ENCODE measurements at places on chromosomes 13 and 19.

DNA sequence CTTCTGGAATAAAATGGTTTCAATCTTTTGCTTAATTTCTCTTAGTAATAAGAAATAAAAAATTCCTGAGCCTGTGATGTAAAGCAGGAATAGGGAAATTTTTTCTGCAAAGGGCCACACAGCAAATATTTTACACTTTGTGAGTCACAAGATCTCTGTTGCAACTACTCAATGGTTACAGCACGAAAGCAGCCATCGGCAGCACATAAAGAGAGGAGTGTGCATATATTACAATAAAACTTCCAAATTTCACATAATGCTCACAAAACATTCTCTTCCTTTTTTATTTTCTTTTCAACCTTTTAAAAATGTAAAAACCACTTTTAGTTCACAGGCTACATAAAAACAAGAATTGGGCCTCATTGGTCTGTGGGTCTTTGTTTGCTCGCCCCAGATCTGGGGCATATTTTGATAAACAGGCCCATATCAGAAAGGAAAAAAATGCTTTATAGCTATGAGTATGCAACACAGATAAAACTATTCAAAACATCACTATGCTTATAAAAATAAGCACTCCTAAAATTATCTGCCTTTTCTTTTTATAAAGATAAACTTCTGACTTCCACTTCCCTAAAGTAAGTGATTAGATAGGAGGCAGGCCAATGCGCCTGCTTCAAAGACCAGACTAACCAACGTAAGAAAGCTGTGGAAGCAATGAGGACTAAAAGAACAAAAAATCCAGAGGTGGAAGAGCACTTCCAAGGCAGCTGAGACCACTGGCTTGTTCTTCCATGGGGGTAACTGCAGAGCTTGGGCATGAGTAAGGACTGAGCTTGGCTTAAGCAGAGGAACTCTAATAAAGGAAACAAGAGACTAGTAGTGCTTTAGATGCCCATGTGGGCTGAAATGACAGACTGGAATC, 26.5 kb downstream of the MYCBP2 start:
- peak; percentile 25 for DNase-seq

- DNase-seq = no peak
These were observed 2.3 kb upstream of the TPM4 start for GRCh38 chr19:16073988-16074387.

DNA sequence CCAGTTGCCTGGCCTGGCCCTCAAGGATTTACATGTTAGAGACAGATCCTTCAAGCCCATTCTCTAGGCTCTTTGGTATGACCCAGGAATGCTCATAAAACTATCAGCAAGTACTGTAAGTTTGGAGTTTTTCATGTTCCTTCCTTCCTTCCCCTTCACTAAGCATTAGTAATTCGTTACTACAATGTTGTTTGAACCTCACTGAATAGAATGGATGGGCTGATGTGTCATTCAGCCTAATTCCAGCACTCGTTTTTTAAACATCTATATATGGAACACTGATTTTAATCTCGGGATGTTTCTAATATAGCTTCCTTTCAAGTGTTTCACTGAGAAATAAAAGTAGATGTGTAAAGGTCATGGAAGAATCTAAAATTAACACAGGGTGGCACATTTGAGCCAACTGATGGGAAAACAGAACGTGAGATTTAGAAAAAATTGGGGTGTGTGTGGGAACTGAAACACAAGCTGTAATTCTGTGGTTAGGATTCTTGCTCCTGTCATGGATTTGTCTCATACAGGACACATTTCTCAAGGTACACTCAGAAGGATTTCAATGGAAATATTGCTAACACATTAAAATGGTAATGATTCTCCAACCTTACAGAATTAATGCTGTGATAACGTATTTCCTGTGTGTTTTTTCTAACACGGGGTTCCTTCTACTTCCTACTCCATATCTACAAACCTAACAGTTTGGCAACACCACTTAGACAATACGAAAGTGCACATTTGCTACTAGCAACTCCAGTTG, 93.4 kb downstream of the FLT1 start:
- DNase-seq = no peak

DNA sequence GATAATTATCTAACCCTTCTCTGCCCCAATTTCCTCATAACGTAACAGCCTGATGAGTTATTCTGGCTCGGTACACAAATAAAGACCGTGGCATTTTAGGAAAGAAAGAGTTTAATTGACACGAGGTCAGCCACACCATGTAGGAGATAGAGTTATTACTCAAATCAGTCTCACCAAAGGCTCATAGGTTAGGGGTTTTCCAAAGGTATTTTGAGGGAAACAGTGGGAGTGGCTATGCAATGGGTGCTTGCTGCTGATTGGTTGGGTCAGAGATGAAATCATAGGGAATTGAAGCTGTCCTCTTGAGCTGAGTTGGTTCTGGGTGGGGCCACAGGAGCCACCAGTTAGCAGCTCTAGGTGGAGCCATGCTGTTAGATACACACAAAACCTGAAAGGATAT, 137.5 kb downstream of the FREM2 start:
- DNase-seq = no peak

- no peak for DNase-seq
These were observed 33.1 kb downstream of the CEBPG start for GRCh38 chr19:33406521-33407139.

DNA sequence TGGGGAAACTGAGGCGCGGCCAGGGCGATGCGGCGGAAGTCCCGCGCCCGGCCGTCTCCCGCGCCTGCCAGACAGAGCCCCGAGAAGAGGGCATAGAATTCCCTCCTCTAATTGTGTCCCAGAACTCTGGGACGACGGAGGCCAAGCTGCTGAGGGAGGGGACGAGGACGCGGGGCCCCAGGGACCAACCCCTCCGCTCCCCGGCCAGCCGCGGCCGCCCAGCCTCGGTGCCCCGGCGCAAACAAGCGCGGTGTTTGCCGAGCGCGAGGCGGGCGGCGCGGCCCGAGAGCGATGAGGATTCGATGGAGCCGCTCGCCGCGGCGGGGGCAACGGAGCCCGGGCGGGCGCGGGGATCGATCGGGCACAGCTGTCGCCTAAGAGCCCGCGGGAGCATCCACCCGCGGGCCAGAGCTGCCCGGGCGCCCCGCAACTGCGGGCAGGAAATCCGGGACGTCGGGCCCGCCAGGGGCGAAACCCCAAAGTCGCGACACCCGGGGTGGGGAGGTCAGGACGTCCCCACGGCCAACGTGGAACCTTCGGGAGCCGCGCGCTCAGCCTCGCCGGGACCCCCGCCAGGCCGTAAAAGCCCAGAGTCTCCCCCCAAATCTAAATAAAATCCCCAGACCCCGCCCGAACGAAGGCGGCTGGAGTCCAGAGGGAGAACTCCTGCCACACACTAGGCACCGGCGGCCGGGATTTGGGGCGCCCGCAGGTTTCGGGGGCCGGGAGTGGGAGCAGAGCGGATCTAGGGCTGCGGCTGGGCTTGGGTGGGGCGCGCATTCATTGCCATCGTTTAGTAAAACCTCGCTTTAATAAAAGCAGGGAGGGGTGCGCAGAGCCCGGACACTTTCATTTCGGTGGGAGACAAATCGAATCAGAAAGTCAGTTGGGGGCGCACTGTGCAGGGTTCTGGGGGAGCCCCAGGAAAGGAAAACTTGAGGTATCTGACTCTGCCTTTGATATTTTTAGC, 3.6 kb upstream of the ONECUT3 start:
- DNase-seq = no peak

DNA sequence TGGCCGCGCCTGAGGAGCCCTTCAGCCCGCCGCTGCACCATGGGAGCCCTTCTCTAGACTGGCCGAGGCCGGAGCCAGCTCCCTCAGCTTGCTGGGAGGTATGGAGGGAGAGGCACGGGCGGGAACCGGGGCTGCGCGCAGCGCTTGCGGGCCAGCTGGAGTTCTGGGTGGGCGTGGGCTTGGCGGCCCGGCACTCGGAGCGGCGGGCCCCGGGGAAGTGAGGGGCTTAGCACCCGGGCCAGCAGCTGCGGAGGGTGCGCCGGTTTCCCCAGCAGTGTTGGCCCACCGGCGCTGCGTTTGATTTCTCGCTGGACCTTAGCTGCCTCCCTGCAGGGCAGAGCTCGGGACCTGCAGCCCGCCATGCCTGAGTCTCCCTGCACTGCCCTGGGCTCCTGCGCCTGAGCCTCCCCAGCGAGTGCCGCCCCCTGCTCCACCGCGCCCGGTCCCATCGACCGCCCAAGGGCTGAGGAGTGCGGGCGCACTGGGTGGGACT, 1890.0 kb upstream of the PCDH20 start:
- DNase-seq = no peak

- DNase-seq = no peak
These were observed 6.6 kb upstream of the DHDH start for GRCh38 chr19:48926909-48927308.

DNA sequence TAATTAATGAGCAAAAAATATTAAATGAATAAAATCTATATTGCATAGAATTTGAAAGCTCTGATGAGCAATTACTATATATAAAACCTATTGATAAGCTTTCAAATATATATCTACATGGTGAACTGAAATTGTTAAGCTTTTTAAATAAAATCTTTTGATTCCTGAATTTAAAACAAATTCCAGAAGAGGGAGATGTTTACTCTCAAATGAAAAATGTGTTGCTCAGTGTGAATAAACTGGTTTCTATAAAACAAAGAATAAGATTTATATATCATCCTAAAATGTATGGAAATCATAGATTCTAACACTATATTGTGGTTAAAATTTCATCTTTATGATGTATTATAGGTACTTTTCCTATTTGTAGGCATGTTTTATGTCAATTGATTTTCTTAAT, 171.5 kb upstream of the SLITRK6 start:
- DNase-seq = no peak

DNA sequence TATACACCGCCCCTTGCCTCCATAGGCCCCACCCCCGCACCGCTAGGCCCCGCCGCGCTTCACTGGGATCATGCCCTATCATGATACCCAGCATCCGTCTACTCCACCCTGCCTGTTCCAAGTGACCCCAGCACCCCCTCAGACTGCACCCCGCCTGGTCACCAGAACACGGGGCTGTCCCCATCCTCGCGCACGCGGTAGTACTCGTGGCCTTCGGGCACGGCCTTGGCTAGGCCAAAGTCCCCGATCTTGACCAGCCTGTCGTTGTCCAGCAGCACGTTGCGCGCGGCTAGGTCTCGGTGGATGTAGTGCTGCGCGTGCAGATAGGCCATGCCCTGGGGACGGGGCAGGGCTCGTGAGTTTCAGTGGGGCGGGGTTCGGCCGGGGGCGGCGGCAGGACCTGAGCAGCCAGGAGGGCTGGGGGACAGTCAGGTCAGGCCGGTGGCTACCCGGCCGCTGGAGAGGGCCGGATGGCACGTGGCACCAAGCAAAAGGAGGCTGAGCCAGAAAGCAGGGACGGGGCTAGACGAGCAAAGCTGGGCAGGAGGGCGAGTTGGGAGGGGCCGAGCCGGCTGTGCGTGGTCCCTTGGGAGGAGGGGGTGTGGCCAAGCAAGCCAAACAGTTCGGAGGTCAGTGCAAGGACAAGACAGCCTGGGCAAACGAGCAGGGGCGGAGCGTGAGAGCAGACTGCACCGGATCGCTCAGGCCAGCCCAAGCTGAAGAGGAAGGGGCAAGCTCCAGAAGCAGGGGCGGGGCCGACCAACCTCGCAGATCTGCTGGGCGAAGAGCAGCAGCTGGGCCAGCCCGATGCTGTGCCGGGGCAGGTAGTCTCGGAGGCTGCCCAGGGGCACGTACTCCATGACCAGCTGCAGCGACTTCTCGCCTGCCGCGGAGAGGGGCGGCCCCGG, 13.6 kb upstream of the ICAM3 start:
- DNase-seq = no peak

- no peak for DNase-seq
These were observed 35.1 kb downstream of the TMEM255B start for GRCh38 chr13:113794086-113794485.

DNA sequence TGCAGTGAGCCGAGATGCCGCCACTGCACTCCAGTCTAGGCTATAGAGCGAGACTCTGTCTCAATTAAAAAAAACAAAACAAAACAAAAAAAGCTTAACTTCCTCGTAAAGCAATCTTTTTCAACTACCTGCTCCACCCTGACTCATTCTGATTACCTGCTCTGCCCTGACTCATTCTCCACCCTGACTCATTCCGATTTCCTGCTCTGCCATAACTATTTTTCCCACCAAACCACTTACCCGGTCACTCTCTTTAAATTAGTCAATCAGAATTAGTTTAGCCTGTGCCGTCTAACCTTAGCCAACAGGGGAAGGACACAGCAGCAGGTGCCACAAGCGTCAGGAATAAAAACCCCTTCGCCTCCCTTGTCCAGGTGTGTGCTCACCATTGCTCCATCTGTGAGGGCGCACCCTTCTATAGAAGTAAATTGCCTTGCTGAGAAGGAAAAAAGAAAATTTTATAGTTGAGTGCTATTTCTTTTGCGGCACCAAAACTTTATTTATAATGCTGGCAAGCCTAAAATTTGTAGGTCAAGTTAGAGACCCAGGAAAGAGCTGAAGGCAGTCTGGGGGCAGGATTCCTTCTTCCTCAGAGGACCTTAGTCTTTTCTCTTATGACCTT, 1.7 kb upstream of the IFT88 start:
- no peak for DNase-seq

DNA sequence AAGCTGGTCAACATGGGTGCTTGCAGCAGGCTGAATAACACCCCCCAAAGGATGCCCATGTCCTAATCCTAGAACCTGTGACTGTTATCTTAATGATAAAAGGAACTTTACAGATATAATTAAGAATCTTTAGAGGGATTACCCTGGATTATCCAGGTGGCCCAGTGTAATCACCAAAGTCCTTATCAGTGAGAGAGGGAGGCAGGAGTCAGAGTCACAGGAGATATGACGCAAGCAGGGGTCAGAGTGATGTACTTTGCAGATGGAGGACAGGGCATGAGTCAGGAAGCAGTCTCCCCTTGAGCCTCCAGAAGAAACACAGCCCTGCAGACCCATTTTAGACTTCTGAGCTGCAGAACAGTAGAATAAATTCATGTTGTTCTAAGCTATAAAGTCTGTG, 9.8 kb downstream of the ZNF606 start:
- no peak for DNase-seq

All from SIG-M5 (cell line).